ENCODE measurements at places on chromosomes 1 and 21. TPM values are rescaled to one million over a fixed set of nuclear protein-coding genes. Genes with fewer than 3 reads are reported as not detected.

- no peak for DNase-seq
These were observed 1.9 kb downstream of the WLS start for GRCh38 chr1:68230484-68230802.

DNA sequence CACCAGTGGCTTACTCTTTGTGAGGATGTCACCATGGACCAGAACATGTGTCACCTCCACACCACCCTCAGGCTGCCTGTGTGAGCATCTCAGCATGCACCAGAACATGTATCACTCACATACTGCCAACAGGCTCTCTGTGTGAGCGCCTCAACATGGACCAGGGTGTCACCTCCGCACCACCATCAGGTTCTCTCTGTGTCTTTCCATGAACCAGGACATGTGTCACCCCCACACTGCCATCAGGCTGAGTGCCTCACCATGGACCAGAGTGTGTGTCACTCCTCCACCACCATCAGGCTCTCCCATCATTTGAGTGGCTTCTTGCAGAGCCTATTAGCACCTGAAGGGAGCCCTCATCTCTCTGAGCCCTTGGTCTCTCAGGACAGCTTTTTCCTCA, 125.2 kb downstream of the ZNF648 start:
- no peak for DNase-seq

GRCh38 chr21:34222031-34222335, 141.8 kb upstream of the KCNE2 start:
- no peak for DNase-seq

DNA sequence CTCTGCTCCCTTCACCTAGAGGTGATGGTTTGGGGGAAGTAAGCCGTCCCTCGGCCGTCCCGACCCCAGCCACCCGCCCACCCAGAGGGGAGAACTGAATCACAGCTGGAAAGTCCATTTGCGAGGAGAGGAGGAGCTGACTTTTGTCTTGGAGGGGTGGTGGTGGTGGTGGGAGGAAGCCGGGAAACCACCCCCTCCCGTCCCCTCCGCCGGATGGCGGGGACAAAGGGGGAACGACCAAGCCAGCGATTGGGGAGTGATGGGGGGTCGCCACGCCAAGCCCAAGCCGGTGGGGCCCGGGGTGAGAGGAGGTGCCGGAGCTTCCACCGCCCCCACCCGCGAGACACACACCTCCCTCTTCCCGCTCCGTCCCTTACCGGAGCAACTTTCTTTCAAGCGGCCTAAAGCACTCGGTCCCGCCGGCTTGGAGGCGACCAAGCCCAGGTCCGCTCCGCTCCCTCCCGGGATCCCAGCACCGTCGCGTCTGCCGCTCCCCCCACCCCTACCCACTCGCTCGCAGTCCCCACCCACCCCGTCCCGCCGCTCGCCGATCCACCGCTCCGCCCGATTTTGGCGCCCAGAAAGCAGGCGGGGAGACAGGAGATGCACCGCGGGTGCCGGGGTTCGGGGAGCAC, 540 bp downstream of the ARHGEF2 start:
- DNase-seq: no peak

CSDE1 gene
- 555 TPM for total RNA-seq

SMCP gene
- not detected for total RNA-seq

GRCh38 chr21:45333583-45334121, 46.0 kb upstream of the POFUT2 start:
- DNase-seq: no peak

GRCh38 chr1:40300651-40301050, 16.4 kb downstream of the COL9A2 start:
- no peak for DNase-seq

GRCh38 chr1:205920159-205920558, 23.1 kb downstream of the SLC26A9 start:
- no peak for DNase-seq

TMCC2 gene
- 4.9 TPM for total RNA-seq

- no peak for DNase-seq
These were observed 146.7 kb upstream of the VANGL1 start for GRCh38 chr1:115495111-115495510.

FLG2 gene
- total RNA-seq: not detected

VCAM1 gene
- not detected for total RNA-seq

PIK3CD gene
- 8.4 TPM for total RNA-seq

CRP gene
- not detected for total RNA-seq

DNA sequence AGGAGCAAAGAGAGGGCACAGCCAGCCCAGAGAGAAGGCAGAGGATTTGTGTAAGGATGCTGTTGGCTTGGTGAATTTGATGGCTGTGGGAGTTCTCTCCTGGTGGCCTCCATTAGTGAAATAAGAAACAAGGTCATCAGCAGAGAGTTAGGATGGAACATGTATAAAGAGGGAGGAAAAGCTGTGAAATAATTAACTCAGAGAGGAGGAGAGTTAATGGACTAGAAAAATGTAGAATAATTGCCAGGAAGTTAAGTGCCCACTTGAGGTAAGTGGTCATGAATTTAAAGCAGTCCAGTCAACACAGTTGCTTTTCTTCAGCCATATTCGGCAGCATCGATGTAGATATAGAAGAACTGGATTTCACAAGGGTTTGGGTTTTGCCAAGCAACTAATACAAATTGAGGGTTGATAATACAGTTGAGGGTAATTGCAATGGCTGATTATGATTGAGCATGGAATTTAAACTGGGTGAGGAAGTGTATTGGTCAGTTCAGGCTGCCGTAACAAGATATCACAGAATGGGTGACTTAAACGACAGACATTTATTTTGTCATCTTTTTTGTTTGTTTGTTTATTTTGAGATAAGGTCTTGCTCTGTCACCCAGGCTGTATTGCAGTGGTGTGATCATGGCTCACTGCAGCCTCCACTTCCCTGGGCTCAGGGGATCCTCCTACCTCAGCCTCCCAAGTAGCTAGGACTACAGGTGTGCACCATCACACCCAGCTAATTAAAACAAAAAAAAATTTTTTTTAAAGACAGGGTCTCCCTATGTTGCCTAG, 31.7 kb upstream of the KLF17 start:
- no peak for DNase-seq

DNA sequence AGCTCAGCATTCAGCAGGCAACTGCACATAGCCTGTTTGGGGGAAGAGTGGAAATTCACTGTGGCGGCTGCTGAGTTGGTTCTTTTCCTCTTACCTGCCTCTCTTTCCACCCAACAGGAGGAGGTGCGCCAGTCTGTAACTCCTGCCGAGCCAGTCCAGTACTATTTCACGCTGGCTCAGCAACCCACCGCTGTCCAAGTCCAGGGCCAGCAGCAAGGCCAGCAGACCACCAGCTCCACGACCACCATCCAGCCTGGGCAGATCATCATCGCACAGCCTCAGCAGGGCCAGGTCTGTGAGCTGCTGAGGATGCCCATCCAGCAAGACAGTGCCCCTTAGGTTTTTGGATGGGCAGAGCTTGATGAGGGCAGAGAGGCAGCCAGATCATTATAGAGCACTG, 25.6 kb upstream of the KCNQ4 start:
- no peak for DNase-seq

DNA sequence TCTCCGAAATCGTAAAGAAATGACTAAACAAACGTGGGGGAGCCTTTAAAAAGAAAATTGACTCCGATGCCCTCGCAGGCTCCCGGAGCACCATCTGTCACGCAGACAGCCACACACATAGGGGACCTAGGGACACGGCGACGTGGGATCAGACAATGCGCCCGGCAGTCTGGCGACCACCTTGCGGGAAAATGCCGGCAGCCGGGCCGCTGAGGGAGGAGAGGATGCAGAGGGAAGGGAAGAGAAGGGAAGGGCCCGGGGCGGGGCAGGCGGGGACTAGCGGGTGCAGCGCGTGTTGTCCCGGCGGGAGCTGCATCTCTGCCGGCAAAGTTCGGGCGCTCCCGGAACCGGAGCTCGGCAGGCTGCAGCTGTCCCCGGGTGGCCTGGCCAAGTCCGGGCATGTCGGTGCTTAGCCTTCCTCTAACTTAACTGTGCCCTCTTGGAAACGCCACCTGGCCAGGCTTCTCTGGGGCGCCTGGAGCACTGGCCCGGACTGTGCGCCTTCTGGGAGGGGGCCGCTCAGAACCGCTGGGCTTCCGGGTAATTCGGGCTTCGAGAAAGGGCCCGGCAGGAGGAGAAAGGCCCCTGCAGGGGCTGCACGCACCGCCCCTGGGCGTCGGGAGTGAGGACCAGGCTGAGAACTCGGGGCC, 1.8 kb downstream of the NHLH2 start:
- no peak for DNase-seq

DNA sequence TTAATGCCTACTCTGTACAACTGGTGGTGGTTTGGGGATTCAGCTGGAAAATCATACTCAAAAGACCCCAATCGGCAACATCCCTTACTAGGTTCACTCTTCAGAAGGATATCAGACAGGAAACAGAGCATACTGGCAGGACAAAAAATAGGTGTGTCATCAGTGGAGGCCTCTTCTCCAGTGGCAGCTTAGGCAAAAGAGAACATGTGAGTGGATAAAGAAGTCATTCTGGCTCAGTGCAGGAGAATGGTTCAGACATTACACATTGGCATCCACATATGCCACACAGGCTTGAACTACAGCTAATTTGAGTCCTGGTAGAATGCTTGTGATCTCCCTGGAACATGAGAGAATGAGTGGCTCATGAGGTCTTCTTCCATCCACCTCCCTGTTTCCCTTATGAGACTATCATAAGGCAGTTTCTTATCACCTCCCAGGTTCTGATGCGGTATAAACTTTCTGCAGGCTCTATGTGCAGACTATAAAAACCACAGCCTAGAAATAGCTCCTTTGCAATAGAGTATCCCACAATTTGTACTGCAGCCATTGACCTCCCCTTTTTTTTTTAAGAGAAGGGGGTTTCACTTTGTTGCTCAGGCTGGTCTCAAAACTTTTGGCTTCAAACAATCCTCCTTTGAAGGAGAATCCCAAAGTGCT, 24.7 kb downstream of the VAMP4 start:
- DNase-seq: peak; percentile 41

AJAP1 gene
- not detected for total RNA-seq

GRCh38 chr1:170510163-170510562, 21.8 kb upstream of the GORAB start:
- DNase-seq: no peak

SPRR1A gene
- total RNA-seq: not detected

- DNase-seq: no peak
These were observed 17.7 kb downstream of the GNB1 start for GRCh38 chr1:1873186-1873585.

IQGAP3 gene
- total RNA-seq: 13.1 TPM

DNA sequence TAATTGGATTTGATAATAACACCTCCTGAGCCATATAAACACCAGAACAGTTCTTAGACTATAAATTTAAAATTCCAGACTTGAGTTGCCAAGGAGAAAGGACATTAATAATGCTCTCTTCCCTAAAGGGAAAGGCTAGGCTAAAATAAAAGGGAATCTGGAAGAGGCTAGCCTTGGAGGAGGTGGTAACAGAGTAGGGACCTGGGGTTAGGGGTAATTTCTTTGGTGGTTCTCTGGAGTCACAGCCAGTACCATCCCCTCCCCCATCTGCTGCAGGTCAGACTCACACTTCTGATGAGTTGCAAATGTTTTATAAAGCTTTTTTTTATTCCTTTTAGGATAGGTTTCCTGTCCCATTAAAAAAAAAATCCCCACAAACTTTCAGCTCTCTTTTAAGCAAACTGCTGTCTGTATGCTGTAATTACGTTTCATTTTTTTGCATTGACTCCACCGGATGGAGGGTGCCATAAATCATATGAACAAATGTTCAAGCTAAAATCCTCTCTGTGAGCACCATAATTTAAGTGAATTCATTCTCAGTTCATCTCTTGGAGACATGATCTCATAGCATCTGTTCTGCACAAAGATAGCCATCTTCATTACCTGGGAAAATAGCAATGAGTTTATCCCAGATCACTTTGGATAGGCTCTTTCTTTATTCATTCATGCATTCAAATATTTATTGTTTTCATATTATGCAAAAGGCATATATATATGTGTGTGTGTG, 379.6 kb downstream of the TTLL7 start:
- DNase-seq: no peak

UBE2U gene
- not detected for total RNA-seq

DNA sequence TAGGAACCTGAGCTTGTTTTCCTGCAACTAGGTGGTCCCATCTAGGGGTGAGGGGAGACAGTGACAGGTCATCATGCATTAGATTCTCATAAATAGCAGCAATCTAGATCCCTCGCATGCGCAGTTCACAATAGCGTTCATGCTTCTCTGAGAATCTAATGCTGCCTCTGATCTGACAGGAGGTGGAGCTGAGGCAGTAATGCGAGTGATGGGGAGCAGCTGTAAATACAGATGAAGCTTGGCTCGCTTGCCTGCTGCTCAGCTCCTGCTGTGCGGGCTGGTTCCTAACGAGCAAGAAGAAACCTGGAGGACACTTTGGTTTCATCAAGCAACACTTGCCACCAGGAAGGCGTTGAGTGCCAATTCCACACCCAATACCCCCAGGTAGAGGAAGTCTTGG, 95.1 kb upstream of the OLIG2 start:
- no peak for DNase-seq

DNA sequence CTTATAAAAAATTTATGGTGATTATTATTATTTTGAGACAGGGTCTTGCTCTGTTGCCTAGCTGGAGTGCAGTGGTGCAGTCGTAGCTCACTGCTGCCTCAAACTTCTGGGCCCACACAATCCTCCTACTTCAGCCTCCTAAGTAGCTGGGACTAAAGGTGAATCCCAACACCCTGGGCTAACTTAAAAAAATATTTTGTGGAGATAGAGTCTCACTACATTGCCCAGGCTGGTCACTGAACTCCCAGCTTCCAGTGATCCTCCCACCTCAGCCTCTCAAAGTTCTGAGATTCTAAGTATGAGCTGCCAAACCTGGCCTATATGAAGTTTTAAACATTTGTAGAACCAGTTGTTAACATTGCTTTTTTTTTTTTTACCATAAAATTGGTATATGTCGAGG, 18.2 kb downstream of the NFIA start:
- no peak for DNase-seq

DNA sequence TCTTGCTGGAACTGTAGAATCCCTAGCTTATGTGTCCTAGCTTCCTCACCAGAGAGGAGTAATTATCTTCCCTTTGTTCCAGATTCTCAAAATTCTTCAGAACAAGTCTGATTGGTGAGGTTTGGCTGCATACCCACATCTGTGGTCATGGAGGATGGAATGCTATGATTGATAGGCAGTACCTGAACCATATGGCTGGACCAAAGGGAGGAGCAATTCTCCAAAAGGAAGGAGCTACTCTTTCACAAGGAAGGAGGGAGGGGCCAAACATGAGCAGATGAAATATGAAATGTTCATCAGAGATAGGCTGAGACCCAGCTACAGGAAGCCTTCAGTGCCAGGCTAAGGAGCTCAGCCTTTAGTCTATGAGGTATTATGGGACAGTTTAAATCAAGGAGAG, 5.0 kb upstream of the RNF19B start:
- no peak for DNase-seq

DNA sequence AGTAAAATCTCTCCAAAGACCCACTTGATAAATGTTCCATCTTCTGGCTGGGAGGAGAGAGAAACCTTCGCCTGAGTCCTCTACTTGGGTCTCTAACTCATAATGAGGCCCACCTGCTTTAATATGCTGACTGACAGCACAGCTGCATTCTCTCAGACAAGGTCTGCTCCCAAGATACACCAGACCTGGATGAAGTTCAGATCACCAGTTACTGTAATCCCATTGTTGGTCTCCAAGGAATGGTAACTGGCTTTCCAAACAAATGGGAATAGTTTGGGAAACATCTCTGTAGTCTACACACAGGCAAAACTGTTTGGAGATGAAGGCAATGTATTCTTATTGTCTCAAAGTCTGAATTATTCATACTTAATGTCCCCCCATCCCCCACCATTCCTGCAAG, 27.9 kb upstream of the COL24A1 start:
- no peak for DNase-seq

NR0B2 gene
- not detected for total RNA-seq

GRCh38 chr1:39777306-39777705, 6.2 kb upstream of the OXCT2 start:
- no peak for DNase-seq
